NCI-H446 treated with DMSO at 0.1 percent for 48 hours (cell line): ENCODE measurements at places on chromosomes 13 and 19.
A peak's percentile ranks its signal among the peaks of the same experiment; 100 is the strongest.

- no peak for DNase-seq
Observed at GRCh38 chr13:111637365-111637764, 316.9 kb downstream of the TEX29 start.

- no peak for DNase-seq
Observed at GRCh38 chr19:47020992-47021496, 1.4 kb downstream of the NPAS1 start.

GRCh38 chr13:100818711-100819110 is 144.1 kb upstream of the TMTC4 start:
- peak; percentile 78 for DNase-seq

- DNase-seq: no peak
Observed at GRCh38 chr19:19278315-19278714, 5.2 kb upstream of the TM6SF2 start.

DNA sequence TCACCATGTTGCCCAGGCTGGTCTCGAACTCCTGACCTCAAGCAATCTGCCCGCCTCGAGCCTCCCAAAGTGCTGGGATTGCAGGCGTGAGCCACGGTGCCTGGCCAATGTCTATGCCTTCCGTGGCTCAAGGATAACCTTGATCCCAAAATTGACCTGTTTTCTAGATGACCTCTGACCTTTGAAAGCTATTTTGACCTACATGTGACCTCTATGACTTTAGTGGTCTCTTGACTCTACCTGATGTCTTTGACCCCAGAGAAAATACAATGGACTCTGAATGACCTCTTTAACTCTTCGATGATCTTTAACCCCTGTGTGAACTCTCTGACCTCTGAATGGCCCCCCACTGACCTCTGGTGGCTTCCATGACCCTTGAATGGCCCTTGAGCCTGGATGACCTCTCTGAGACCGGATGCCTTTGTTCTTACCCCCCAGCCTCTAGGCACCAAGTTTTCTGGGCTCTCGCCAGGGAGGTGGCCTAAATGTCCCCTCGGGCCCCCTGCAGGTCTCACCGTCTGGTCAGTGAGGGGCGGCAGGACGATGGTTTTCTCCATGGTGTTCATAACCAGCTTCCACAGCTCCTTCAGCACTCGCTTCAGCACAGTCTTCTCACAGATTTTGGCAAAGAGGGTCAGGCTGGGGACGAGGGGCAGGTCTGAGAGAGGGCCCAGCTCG is 63.7 kb downstream of the UNC13A start:
- DNase-seq: no peak

DNA sequence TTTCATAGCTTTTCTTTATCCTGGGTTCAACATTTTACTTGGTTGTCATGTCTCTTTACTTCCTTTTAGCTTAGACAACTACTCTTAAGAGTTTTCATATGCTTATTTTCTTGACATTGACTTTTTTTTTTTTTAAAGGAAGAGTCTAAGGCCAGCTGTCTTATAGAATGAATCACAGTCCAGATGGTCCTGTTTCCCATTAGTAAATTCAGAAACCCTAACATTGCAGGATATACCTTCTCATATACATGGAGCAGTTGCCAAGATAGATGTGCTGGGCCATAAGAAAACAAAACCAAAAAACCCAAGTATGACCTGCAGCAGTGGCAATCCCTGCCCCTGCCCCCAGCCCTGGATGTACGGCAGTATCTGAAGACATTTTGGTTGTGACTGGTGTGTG is 72.8 kb downstream of the COG3 start:
- DNase-seq: no peak
